ENCODE measurements at places on chromosomes 1 and 21.

GRCh38 chr21:46004168-46004861, 22.7 kb downstream of the COL6A1 start:
- DNase-seq = no peak

DNA sequence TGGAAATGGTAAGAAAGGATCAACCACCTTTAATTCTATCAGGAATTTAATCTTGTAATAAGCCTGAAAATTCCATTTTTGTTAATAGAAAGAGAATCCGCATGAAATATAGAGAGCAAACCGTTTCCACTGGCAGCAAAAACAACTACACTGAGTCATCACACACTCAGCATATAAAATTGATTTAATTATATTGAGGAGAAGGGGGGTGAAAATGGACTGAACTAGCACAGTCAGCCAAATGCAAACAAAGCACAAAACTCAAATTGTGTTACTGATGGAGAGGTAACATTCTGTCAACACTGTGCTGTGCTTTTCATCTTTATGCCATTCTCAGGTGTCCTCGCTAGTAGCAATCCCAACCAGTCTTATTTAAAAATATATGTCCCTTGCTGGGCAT, 1583.9 kb downstream of the MRPL39 start:
- no peak for DNase-seq

GRCh38 chr1:198604975-198605374, 33.9 kb upstream of the PTPRC start:
- no peak for DNase-seq

GRCh38 chr1:20358761-20359263, 68.1 kb downstream of the VWA5B1 start:
- DNase-seq = no peak

DNA sequence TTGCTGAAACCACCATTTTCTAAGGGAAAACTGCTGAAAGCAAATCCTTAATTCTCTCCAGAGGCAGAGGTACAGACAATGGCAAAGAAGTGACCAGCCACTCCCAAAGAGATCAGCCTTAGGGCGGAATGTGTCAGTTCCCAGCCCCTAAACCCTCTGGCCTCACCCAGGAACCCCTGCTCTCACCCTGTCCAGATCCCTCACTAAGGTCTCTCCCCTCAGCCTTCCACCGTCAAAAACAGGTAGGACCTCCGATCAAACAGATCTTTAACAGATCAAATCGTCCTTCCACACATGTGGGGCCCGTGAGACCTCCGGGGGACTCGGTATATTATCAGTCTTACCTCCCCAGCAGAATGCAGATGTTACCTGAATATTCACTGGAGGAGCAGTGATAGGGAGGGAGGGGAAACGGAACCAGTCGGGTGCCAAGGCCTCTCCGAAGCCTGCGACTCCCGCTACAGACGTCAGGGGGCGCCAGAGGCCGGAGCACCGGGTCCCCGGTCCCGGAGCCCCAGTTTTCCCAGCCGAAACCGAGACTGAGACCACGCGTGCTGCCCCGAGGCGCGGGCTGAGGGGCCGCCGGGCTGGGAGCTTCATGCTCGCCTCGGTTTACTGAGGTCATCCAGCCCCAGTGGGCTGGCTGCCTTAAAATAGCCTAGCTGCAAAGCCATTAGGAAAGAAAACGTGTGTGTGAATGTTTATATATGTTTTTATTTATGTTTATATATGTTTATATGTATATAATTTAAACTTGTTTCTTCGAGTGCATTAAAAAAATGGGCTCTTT, 23.6 kb downstream of the GPA33 start:
- peak; percentile 74 for DNase-seq

DNA sequence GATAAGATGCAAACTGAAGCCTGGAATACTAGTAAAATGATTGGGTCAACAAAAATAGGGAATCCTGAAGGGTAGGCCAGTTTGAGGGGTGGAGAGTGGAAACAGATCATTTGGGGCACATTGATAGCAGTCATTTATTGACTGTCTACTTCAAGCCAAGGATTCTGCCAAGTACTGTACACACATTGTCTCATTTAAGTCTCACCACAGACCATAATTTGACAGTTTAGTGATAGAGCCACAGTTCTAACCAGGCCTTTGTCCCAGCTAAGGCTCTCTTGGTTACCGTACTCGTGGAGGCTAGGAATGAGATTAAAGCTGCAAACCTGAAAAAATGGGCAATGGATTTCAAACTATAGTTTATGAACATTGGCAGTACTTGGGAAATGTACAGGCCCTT, 11.2 kb downstream of the RBM15 start:
- no peak for DNase-seq

GRCh38 chr1:245528258-245528635, 373.5 kb downstream of the KIF26B start:
- DNase-seq = no peak

DNA sequence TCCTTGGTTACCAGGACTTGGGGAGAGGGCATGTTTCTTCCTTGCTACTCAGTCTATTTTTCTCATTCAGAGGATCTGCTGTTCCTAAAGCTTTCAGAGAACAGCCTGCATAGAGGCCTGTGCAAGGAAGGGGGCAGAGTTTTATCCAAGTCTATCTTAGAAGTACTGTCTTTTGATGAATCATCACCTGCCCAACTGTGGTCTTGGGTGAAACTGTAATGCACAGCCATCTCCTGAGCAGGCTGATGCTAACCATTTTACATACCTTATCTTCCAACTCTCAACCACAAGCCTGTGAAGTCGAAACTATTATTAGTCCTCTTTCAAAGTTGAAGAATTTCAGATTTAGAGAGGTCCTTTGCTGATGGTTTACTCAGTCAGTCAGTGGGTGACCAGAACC, 368.0 kb downstream of the HHAT start:
- no peak for DNase-seq

DNA sequence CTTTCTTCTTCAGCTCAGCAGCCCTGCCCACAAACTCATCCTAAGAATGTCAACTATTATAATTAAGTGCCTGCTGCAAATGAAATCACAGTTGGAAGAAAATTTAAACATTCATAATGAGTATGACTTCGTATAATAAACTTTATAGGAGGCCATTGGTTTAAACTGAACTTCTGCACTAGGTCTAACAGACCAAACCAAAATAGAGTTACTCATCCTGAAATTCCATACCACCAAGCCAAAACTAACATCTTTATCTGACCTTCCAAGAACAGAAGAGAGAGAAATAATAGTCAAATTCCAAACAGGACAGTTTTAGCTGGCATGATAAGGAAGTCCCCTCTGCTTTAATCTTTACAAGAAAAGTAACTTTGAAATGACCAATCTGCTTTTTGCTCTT, 472.4 kb upstream of the PRMT6 start:
- DNase-seq = no peak

- DNase-seq = no peak
Observed at GRCh38 chr1:45170151-45170742, 36.2 kb downstream of the ZSWIM5 start.

DNA sequence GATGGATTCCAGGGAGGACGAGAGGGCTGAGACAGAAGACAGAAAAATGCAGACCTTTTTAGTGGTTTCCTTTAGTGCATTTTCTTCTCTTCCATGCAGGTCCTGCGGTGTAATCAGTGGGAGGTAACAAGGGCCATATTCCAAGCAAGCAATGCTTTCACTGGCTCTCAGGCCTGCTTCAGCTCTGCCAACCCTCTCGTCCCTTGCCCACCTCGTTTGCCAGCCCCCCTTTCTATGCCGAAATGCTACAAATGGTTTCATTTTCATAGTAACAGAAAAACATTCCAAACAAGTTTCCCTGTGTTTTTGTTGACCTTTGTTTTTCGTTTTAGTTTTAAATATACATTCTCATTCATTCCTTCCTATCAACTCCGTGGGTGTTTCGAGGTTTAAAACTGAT, 443.1 kb downstream of the TTLL7 start:
- no peak for DNase-seq

DNA sequence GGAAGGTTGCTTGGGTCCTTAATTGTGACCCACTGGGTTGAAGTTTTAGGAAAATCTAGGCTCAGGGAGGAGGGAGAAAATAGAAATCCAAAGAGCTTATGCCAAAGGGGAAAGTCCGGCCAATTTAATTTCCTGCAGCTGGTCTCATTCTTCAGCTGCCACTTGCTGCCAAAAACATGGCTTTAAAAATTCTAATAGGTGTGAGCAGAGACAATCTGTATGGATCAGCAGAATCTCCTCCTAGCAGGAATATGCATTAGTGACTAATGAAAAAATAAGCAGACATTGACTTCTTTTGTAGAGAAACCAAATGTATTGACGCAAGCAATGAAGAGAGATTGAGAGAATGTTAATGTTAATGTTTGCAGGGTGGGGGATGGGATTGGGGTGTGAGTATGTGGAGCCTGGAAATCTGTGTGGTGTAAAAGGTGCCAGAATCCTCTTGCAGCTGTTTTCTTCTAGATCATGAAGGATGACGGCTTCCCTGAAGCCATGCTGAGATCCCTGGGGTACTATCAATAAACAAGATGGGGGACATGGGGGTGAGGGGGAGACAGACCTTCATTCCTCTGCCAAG, 35.3 kb downstream of the VWA5B1 start:
- DNase-seq = no peak

DNA sequence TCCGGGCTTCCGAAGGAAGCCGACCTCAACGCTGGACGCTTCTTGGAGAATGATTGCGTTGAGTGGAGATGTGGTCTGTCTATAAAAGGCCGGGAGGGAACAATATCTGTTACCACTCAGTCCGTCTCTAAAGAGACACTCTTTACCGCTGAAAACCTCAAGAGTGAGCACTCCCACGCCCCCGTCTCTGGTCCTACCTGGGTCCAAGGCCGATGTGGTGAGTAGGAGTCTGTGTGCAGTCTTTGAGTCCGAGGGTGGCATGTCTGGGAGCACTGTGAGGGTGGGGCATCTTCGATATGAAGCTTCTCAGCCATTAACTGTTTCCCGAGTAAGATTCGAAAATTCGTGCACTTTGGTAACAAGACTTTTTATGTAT, 576 bp downstream of the ZFP69 start:
- no peak for DNase-seq

GRCh38 chr1:43872280-43872679, 61.3 kb upstream of the ARTN start:
- DNase-seq = no peak

DNA sequence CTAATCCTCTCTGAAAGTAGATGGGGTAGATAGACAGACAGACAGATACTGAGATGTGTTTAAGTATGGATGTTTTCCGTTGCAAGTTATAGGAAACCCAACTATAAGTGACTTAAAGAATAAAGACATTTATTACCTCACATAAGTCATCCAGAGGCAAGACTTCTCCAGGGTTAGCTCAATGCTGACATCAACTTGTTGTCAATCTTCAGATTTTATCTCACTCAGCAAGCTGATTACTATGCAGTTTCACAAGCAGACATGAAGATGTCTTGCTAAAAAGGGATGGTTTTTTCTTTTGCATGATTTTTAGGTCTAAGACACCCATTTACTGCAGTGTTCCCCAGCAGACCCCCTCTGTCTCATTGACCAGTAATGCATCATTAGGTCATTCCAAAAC, 30.7 kb upstream of the ZNF362 start:
- DNase-seq = no peak

GRCh38 chr1:93629101-93630059, 52.3 kb downstream of the BCAR3 start:
- DNase-seq = no peak

- no peak for DNase-seq
Observed at GRCh38 chr1:151512801-151513625, 1.8 kb downstream of the CGN start.

DNA sequence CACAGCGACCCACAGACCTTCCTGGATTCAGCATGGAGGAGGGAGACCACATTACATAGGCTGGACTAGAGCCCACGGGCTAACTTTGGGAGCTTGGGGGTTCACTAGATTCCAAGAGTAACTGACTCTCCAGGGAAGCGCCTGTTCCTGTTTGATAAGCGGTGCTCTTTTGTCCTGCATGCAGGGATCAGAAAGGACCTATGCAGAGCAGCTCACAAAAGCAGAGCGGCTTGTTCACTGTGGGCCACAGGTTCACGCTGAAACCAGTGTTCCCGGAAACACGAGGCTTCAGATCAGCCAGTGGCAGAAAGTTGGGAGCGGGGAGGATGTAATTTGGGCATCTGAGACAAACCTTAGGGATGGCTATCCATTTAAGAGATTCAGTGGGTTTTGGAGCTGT, 403.9 kb downstream of the PCP4 start:
- no peak for DNase-seq

- DNase-seq = no peak
Observed at GRCh38 chr1:220441211-220441610, 86.7 kb upstream of the MARK1 start.

- DNase-seq = no peak
Observed at GRCh38 chr1:228370941-228371740, 35.5 kb downstream of the TRIM11 start.

- DNase-seq = no peak
Observed at GRCh38 chr1:39779821-39780220, 8.7 kb upstream of the OXCT2 start.

DNA sequence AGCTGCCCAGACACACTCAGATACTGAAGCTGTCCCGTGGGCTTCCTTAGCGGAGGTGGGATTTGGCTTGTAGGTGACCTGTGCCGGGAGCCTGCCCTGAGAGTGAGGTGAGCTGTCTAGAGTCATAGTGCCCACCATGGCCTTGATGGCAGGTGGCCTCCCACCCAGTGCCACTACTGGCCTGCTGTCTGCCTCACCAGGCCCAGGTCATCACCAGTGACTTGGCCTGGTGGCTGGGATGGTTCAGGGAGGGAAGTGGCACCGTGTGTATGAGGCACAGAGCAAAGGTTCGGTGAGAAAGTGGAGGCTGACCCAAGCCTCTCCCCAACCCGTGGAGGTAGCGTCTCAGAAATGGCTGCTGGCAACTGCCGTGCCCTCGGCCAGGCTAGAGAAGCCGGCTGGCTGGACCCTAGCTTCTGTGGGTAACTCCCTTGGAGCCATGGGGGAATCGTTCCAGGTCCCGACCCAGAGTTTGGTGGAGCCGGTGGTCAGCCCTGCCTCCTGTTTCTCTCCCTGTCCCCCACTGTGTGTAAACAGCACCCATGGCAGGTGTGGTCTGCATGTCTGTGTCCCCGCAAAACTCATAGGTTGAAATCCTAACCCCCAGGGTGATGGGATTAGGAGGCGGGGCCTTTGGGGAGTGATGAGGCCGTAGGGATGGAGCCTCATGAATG, 155.4 kb upstream of the C1orf174 start:
- DNase-seq = no peak

DNA sequence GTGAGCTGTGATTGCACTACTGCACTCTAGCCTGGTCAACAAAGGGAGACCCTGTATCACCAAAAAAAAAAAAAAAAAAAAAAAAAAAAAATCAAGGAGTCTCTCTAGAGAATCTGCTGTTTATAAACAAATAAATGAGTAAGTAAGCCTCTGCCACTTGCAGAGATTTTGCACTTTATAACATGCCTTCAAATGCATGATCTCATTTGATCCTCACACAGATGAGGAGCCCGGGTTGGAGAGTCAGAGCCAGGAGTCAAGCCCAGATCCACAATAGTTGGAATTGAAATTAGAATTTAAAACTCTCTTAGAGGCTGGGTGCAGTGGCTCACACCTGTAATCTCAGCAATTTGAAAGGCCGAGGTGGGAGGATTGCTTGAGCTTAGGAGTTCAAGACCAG, 4.0 kb downstream of the PRELP start:
- no peak for DNase-seq

GRCh38 chr1:87284456-87285240, 44.0 kb upstream of the LMO4 start:
- no peak for DNase-seq

GRCh38 chr1:246690100-246690499, 34.1 kb upstream of the SCCPDH start:
- DNase-seq = no peak

GRCh38 chr1:101131239-101131843, 105.5 kb upstream of the S1PR1 start:
- DNase-seq = no peak
